ENCODE measurements at places on chromosomes 16 and 17.
A peak's percentile ranks its signal among the peaks of the same experiment; 100 is the strongest.

GRCh38 chr17:57895382-57896060, 45.7 kb upstream of the MRPS23 start:
- DNase-seq: no peak

DNA sequence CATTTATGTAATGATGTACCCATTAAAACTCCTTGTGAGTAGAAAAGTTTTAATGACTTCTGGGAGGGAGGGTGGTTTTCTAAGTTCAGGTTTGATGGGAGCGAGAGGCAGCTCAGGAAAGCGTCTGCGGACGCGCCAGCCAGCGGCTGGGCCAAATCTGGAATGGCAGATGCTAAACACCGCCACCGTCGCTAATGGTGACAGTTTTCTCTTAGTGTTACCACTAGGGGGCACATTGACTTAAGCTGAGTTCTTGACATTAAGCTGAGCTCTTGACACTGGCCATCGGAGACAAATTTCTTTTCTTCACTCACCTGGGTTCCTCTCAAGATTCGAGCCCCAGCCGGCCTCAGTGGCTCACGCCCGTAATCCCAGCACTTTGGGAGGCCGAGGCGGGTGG, 6.7 kb downstream of the TRPV1 start:
- DNase-seq: peak; percentile 17

GRCh38 chr17:2398655-2399571, 1.9 kb downstream of the MNT start:
- peak; percentile 67 for DNase-seq

DNA sequence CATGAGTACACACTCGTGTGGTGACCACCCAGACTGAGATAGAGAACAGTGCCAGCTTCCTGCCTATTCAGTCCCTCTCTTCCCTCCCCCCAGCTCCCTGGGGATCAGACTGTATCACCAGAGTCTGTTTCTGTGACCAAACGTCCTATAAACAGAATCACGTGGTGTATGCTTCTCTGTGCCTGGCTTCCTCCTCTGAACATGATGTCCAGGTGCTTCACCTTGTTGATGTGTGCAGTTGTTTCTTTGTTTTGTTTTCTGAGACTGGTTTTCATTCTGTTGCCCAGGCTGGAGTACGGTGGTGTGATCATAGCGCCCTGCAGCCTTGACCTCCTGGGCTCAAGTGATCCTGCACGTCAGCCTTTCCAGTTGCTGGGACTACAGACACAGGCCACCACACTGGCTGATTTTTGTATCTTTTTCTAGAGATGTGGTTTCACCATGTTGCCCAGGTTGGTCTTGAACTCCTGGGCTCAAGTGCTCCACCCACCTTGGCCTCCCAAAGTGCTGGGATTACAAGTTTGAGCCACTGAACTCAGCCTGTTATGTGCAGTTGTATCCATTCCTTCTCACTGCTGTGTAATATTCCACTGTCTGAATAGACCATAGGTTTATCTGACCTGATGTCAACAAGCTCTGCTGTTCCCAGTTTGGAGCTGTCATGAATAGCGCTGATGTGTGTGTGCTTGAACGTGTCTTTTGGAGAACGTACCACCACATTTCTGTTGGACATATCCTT, 28.9 kb upstream of the PRM1 start:
- DNase-seq: no peak

All from activated naive CD8-positive, alpha-beta T cell treated with anti-CD3 and anti-CD28 coated beads for 36 hours (primary cell).